Hematopoietic multipotent progenitor cell (in vitro differentiated cells): ENCODE measurements at places on chromosomes 12 and 14.

DNA sequence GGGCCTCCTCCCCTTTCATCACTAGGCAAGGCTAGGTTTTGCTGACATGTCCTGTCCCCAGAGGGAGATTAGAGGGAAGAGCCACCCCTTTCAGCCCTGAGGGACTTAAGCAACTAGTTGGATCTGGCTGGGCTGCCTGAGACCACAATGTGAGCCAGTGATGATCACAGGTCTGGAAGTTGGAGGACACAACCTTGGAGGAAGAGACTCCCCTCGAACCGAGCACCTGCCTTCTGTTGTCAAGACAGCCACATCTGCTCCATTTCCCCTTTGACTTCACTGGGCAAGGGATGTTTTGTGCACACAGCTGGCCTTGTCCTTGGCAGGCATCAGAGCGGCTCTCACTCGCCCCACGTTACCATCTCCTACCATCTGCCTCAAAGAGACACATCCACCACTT lies 31.4 kb downstream of the MVK start:
- DNase-seq, result no peak

DNA sequence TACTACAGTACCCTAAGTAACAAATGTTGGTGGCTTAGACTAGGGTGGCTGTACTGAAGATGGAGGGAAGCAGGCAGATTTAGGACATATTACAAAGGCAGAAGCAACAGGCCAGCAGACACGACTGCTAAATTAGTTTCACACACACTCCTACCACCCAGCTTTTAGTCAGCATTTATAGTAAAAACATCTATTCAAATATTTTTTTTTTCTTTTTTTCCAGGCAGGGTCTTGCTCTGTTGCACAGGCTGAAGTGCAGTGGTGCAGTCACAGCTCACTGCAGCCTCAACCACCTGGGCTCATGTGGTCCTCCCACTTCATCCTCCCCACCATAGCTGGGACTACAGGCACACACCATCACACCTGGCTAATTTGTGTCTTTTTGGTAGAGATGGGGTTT lies 72.9 kb downstream of the CDK17 start:
- DNase-seq, result no peak

GRCh38 chr12:131140069-131140435 lies 186.3 kb downstream of the ADGRD1 start:
- DNase-seq, result no peak

DNA sequence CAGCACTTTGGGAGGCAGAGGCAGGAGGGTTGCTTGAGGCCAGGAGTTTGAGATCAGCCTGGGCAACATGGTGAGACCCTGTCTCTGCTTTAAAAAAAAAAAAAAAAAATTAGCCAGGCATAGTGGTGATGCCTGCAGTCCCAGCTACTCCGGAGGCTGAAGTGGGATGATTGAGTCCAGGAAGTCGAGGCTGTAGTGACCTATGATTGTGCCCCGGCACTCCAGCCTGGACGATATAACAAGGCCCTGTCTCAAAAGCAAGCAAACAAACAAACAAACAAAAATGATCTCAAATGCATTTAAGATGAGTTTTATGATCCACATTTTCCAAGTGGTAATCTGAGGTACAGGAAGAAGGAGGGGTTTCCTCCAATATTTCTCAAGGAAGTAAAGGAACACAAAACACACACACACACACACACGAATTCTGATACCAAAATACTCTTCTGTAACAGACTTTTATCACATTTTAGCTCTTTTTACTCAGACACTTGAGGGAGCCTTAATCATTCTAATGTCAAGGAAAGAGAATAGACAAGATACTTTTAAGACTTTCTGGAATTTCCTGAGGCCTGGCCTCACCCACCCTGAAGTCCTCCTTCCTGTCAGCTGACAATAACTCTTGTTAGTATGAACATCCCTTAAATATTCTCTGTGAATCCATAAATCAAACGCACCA lies 44.4 kb upstream of the CERS5 start:
- no peak for DNase-seq

- DNase-seq, result no peak
Observed at GRCh38 chr12:121719926-121720414, 7.4 kb downstream of the TMEM120B start.

GRCh38 chr12:96143827-96144565 lies 50.2 kb upstream of the ELK3 start:
- no peak for DNase-seq

GRCh38 chr12:104457746-104458693 lies 1.3 kb downstream of the CHST11 start:
- DNase-seq, result no peak

DNA sequence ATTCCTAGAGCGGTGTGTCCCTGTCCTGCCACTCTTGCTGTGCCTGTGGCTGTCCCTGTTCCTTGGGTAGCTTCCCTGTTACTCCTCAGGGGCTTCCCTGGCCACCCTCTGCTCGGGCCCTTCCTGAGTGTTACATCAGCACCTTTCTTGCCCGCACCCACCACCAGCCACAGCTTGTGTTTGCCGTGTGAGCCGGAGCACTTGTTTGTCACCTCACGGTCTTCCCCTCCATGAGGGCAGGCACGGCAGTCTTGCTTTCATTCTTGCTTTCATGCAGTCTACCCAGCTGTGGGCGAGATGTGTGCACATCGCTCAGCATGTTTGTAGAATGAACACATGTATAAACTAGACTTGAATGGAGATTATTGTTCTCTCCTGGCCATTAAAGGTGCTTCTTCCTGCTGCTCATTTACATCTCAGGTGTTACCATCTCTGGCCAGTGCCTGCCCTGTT lies 42.0 kb downstream of the TRAF3 start:
- DNase-seq, result no peak

GRCh38 chr12:121765573-121765972 lies 27.9 kb downstream of the RHOF start:
- DNase-seq, result no peak

GRCh38 chr12:123853396-123854070 lies 91.4 kb downstream of the DNAH10 start:
- no peak for DNase-seq

DNA sequence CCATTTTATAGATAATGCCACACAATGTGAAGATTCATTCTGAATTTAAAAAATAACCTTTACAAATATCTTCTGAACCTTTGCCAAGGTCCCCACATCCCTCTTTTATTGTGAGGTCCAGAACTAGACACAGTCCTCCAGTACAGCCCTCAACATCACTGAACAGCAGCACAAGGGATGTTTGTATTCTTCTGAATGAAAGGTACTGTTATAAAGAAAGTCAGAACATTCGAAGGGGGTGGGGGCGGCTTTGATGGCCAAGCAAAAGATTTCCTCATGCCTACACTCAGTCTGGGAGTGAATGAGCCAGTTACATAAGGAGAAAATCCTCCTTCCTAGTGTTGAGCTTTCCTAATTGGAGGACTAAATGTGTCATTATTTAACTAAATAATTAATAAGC lies 77.3 kb downstream of the PPM1A start:
- DNase-seq, result no peak

- DNase-seq, result no peak
Observed at GRCh38 chr12:50052964-50053363, 4.4 kb upstream of the ASIC1 start.

DNA sequence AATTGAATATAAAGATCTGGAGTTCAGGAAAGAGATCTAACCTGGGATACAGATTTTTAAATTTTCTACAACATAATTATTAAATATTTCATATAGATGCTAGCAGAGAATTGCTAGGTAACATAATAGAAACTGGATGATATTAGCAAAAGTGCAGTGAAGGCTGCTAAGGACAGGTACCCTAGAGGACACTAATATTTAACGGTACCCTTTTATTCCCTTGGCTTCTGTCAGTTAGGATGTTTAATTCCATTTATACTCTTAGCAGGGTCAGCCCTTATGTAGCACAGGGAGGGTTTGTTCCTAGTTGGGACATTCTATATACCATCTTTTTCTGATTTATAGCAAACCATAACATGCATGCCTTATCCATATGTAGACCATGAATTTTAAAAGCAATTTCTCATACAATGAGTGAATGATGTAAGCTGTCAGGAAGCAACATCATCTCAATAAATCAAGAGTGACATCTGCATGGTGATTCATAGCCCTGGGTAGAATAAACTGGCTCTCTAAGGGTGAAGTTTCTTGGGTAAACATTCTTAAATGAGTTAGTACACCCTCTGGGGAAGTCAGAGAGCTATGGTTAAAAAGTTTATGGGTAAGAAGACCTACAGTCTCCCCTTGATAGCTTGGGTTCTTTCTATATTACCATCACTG lies 404.4 kb upstream of the MGAT4C start:
- DNase-seq, result no peak

DNA sequence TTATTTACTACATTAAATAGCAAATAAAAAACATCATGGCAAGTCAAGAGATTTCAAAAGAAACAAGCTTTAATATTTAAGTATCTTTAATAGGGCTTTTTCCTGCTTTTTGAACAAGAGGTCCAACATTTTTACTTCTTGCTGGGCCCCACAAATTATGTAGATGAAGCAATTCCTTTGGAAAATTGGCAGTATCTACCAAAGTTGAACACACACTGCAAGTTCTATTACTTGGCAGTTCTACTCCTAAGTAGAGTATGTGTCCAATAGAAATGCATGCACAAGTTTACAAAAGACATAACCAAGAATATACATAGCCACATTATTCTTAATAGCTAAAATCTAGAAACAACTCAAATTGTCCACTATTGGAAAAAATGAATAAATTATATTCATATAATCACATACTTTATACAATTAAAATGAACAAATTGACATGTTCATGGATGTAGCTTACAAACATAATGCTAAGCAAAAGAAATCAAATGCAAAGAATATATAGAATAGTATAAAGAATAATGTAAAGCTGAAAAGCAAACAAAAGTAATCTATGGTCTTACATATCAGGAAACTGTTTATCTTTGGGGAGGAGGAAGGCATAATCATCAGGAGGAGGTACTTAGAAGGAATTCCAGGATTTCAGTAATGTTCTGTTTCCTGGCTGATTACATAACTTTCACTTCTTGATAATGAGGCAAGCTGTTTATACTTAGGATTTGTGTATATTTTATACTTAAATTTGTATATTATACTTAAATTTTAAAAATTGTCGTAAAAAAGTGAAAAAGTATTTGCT lies 6.5 kb upstream of the TMBIM4 start:
- no peak for DNase-seq

DNA sequence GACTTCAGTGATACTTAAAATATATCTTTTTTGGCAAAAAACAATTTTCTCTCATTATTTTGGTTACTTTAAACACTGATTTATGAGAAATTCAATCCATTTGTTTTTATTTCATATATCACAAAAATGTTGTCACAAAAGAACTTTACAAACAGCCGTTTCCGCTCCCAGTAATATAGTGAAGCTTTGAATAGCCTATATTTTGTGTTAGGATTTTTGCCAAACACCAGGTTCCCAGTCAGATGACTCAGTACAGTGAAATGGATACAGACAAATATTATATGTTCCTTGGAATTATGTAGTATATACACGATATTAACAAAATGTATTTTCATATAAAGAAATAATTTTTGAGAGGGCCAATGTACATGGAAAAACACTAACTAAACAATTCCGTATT lies 411.1 kb downstream of the CCER1 start:
- DNase-seq, result no peak

- no peak for DNase-seq
Observed at GRCh38 chr14:41549282-41549681, 57.4 kb upstream of the LRFN5 start.

GRCh38 chr12:82481954-82482353 lies 123.6 kb downstream of the METTL25 start:
- no peak for DNase-seq

- no peak for DNase-seq
Observed at GRCh38 chr12:49345825-49346658, 646 bp upstream of the DNAJC22 start.

DNA sequence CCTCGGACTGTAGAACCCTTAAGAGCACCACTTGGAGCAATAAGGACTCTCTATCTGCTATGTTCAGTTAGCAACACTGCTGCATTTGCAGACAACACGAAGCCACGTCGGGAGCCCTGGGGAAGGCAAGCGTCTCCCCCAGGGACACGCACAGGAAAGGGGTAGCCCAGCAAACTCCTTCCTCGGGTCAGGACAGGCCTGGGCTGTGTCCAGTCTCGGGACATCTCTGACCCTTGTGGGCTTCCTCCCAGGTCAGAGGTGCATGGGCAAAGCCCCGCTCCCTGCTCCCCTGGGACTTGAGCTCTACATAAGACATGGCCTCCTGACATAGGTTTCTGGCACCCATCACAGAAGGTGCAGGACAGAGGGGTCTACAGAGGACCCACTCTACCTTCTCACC lies 119.5 kb downstream of the PIWIL1 start:
- no peak for DNase-seq
